ENCODE measurements at places on chromosomes 4 and X.

GRCh38 chrX:53288189-53288588 lies 6.8 kb upstream of the IQSEC2 start:
- peak; percentile 49 for DNase-seq

DNA sequence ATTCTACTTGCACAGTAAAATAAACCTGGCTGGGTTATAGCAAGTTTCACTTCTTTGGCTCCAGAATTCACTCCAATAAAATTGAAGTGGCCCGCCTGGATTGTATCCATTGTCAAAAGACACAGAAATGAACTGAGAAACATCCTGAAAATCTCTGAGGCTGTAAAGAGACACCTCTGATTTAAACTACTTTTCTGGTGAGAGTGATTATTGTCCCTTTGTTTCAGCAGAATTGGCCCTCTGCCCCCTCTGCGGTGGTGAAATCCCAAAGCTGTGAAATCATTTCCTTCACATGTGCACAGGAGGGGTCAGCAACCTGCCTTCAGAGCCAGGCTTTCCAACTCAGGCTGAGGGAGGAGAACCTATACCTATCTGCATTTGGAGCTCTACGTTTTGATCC lies 23.0 kb downstream of the GAB3 start:
- no peak for DNase-seq

- DNase-seq: no peak
Observed at GRCh38 chr4:82213485-82214417, 160.0 kb downstream of the HNRNPD start.

DNA sequence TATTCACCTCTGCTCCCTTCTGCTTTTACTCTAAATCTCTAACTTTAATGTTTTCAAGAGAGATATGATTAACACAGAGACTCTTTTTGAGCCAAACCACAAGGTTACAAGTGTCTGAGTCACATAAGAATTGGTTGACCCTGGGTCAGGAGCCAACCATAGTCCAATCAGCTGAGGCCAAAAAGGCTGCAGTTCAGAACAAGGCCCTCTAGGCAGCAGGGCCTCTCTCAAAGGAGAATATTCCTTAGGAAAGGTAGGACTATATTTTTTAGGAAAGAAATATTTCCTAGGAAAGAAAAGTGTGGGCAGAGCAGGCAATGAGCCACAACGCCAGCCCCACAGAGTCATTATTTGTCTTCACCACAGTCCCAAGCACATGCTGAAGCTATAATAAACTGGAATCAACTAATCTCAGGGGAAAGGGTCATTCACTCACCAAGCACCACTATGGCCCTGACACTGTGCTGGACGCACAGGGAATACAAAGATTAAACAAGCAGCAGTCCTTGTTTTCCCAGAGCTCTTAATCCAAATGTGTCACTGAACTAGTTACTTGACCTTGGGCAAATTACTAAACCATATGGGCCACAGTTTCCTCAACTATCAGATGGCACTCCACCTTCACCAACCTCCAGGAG lies 2.2 kb downstream of the ATP8A1 start:
- no peak for DNase-seq

- DNase-seq: no peak
Observed at GRCh38 chr4:138671106-138671505, 344.5 kb upstream of the NOCT start.

DNA sequence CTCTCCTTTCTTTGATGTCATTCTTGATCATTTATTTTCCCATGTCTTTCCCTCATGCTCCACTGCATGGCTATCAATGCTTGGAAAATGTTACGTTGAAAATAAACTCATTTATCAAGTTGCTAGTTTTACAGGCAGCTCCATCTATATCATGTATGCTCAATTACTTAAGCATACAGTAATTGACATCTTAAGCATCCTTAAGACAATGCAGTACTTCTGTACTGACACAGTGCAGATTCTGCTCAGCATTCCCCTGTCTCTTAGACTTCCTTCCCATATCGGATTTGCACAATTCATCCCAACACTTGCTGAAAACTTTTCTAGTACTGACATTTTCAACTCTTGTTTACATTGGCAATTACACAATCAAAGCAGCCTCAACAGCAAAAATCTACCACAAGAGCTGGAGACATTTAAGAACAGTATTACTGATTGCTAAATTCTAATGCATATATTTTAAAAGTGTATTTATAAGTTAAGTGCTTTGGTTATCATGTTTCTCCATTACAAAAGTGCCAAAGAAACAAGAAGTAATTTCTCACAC lies 165.6 kb downstream of the ATP10D start:
- DNase-seq: no peak

- no peak for DNase-seq
Observed at GRCh38 chr4:18463987-18464559, 442.5 kb upstream of the LCORL start.

GRCh38 chr4:3124070-3124767 lies 49.7 kb downstream of the HTT start:
- no peak for DNase-seq

DNA sequence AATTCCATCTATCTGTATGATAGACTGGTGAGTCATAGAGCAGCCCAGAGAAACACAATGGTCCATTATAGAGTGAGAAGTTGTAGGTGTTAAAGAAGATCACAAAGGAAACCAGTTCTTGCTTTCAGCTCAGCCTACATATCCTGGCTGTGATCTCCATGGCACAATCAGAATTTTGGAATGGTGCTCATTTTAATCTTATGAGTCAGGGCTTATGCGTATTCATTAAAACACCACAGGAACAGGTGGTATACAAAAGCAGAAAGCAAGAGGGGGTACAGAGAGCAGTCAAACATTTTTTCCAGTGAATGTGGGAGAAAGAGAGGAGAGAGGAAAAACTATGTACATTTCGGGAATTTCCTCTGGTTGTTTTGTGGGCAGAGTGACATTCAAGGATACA lies 126.9 kb downstream of the MFAP3L start:
- DNase-seq: no peak

DNA sequence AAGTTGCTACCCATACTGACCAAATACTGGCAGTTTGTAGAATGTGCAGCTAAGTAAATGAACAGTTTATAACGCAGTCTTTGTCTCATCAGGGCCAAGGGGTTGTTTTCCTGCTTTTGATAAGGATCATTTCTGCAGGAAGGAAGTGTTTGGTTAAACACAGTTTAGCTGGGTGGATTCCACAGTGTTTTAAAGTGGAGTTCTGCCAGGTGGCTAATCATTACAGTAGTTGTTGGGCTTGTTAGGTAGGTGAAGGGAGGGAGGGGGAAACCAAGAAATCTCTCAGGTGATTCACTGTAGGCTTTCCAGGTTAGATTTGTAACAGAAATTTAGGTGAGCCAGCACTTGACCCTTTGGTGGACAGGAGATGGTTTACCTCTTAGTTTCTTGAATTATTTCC lies 58.1 kb downstream of the FNIP2 start:
- no peak for DNase-seq

- DNase-seq: no peak
Observed at GRCh38 chr4:123083646-123084045, 161.2 kb upstream of the NUDT6 start.

GRCh38 chrX:118074196-118074595 lies 42.4 kb downstream of the KLHL13 start:
- no peak for DNase-seq

- no peak for DNase-seq
Observed at GRCh38 chrX:55452833-55453124, 852 bp downstream of the MAGEH1 start.

DNA sequence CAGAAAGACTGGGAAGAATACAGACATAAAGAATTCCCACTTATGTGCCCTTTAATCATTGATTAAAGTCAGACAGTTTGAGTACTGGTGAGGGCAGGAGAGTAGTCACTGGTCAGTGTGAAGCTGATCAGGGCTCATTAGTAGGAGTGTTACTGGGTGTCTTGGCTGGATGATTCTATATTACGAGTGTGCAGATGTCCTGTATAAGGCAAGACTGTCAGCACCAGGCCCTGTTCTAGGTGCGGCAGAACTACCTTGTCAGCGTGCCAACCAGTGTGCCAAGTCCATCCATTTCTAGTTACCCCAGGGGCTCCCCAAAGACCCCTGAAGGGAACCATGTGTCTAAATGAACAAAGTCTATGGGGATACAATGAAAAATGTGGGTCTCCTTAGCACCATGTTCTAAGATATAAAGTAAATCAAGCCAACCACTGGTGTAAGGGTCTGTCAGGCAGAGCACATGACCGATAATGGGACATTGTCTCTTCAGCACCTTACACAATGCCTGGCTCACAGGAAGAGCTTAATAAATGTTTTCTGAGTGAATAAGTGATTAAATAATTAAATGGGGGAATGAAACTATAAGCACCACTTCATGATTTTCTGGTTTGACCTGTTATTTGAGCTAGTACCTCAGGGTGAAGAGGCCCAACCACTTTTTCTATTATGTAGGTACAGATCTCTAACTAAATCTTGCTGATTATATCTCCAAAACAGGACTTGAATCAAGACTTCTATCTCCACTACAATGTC lies 205.0 kb downstream of the CAMK2D start:
- no peak for DNase-seq

- no peak for DNase-seq
Observed at GRCh38 chr4:26958925-26959653, 98.4 kb downstream of the STIM2 start.

- DNase-seq: peak; percentile 85
Observed at GRCh38 chrX:23503835-23504539, 163.3 kb upstream of the PRDX4 start.

DNA sequence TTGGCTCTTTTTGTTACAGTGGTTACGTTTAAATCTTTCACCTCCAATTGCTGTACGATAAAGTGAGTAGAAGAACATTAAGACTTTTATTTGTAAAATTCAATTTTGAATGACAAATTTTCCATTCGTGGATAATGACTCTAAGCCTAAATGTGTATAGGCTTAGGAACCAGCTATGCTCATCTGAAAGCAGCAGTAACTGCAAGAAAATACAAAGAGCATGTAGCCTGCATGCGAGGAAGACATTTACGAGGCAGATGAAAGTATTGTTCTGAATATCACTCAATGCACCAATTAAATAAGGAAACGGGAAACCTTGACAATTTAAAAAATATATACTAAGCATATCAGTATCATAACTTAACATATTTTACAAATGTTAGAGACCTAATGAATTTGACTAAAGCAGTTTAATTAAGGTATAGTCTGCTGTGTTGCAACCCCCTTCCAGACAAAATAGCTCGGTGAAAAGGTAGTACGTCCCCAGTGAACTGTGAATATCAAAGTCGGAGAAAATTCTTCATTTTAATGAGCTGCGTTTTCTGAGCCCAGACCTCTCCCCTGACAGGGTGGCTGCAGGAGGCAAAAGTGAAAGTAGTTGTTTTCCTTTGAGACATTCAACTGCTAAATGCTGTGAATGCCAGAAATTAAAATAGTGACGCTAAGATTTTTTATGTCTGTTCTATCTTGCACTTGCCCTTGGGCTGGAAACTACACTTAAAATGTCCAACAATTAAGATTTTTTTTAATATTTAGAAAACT lies 1236.5 kb upstream of the TENM3 start:
- DNase-seq: no peak

DNA sequence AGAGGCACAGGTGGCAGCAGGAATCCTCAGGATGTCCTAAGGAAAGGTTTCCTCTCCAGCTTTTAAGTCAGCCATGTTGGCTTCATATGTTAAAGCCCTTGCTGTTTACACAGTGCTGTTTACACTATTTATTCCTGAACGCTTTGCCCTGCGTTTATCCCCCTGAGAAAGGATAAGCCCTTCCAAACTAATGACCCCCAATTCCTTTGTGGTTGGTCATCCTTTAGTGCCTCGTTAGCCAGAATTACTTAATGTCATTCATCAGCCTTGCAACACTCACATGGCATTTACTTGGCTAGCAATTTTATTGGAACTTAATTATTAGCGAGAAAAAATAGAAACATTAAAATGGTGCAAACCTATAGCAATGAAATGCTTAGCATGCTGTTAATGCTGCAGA lies 23.8 kb downstream of the VCX2 start:
- no peak for DNase-seq

DNA sequence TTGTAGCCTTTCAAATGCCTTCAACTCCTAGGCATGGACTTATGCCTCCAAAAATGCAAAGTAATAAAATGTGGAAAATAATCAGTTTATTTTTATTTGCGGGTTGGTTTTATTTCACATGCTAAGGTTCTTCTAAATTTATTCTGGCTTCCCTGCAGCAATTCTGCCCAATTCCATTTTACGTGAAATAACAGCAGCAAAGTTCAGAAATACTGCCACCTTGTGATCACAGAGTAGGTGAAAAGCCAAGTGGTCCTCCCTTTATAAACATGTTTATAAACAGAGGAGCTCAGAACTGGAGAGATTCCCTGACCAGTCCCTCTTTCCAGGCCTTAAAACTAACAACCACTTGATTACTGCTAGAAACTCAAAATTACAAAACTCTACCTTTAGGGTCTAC lies 14.7 kb upstream of the DCHS2 start:
- peak; percentile 14 for DNase-seq

DNA sequence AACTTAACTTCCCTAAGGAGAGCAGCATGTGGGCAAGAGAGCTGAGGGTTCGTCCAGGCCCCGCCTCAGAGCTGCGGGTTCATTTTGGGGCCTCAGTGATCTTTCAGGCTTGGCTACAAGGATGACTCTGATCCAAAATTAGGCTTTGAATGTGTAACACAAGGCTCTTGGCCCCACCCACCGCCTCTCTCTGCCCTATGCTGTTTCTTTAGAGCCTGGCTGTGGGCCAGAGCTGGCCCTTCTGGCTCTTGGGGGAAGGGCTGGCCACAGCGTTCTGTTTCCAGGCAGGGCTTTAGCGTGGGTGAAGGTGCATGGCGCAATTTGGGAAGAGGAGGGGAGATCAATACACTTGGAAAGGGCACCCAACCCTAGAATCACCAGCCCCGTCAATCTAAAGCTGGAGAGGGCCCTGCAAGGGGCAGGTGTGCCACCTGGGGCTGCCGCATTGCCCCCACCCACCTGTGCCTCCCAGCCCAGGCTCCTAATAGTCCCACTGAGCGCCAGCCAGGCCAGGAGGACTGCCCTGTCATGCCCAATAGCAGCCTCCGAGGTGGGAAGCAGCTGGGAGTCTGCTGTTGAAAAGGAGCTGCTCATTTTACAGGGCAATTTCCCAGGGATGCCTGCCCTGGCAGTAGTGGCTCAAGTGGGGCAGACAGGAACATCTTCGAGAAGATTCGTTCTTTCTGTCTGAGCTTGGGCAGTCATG lies 84.5 kb upstream of the MAML3 start:
- peak; percentile 98 for DNase-seq

GRCh38 chr4:116849620-116850019 lies 235.8 kb downstream of the TRAM1L1 start:
- no peak for DNase-seq

GRCh38 chr4:108107101-108107500 lies 61.6 kb downstream of the LEF1 start:
- no peak for DNase-seq

- no peak for DNase-seq
Observed at GRCh38 chr4:79235095-79235494, 90.8 kb downstream of the NAA11 start.

GRCh38 chr4:71322425-71322824 lies 16.4 kb upstream of the SLC4A4 start:
- no peak for DNase-seq

- DNase-seq: no peak
Observed at GRCh38 chr4:84878090-84878489, 88.4 kb downstream of the WDFY3 start.

GRCh38 chr4:105843941-105844340 lies 51.3 kb upstream of the NPNT start:
- no peak for DNase-seq

GRCh38 chr4:119031218-119031617 lies 104.4 kb upstream of the MYOZ2 start:
- DNase-seq: no peak

- no peak for DNase-seq
Observed at GRCh38 chrX:150736475-150736874, 43.3 kb downstream of the MTMR1 start.

GRCh38 chrX:68440940-68441339 lies 7.6 kb upstream of the OPHN1 start:
- peak; percentile 0 for DNase-seq

GRCh38 chr4:130257271-130257670 lies 1161.3 kb downstream of the C4orf33 start:
- DNase-seq: no peak
